Omental fat pad (tissue), 4 donors: ENCODE measurements at places on chromosomes 5 and 9.

GRCh38 chr5:97149709-97150108 lies 7.3 kb upstream of the LIX1 start:
- DNase-seq = no peak

GRCh38 chr9:87862536-87863268 lies 20.0 kb upstream of the SPATA31E1 start:
- DNase-seq = no peak

GRCh38 chr9:99561509-99561917 lies 260.2 kb upstream of the NR4A3 start:
- DNase-seq = no peak

DNA sequence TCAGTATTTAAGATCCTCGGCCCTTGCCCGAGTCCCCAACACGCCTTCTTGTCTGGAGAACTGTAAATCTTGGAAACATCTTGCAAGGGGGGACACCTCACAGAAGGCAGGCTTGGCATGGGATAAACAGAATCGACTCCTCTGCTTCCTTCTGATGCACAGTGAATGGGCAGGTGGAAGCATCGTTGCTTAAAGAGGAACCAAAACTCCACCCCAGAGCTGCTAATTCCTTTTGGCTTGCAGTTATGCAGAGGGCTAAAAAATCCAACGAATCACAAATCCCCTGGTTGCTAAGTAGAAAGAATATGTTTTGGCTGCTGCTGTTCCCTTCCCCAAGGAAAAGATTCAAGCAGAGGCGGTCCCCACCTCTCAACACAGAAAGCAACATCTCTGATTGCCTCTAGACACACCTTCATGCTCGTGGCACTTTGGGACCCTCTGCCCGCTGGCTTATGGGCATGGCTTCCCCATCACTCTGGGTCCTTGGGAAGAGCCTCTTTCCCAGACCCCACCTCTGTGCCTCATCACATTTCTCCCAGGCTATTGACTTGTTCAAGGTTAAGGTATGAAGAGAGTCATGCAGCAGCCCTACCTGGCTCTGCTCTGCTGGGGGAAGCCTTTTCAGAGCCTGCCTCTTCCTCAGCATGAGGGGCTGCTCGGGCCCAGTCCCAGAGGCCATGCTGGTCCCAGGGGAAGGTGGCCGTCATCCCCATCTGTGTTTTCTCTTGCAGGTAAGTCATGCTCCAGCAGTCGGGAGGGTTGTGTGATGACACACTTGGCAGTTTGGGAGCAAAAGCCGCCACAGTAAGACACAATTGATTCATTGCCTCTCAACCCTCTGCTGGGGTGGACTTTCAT lies 137.1 kb downstream of the KCNIP1 start:
- no peak for DNase-seq

- DNase-seq = no peak
These were observed 1.9 kb downstream of the ARAP3 start for GRCh38 chr5:141680178-141680577.

DNA sequence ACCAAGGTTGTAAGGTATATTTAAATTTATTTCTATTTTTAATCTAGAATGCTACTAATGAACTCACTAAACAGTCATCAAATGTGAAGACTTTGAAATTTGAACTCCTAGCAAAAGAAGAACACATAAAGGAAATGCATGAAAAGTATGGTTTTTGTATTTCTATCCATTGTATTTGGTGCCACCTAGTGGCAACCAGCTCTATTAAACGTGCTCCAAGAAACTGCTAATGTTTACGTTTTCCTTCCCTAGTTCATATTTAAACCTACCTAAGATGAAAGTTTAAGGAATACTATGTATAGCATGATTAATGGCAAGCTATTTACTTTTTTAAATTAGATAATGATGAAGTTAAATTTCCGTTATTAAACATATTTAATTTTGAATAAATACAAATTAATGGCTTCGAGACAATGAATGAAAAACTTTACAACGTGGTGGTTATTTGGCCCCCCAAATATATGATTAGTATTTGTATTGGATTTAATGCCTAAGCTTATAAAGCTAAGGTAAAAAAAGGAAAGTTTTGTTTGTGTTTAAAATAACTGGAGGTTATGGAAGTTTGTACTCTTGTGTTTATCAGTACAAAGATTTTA lies 115.9 kb upstream of the SH3GL2 start:
- DNase-seq = no peak

- no peak for DNase-seq
These were observed 38.5 kb upstream of the RARS1 start for GRCh38 chr5:168447808-168448207.

- DNase-seq = no peak
These were observed 17.6 kb downstream of the TNFAIP8 start for GRCh38 chr5:119373449-119373858.

- DNase-seq = no peak
These were observed 199.3 kb downstream of the C9orf152 start for GRCh38 chr9:110008663-110009062.

GRCh38 chr5:122972877-122973276 lies 63.6 kb downstream of the PPIC start:
- no peak for DNase-seq

GRCh38 chr5:120229036-120229435 lies 235.1 kb upstream of the PRR16 start:
- DNase-seq = no peak

GRCh38 chr9:129351642-129352145 lies 173.6 kb upstream of the IER5L start:
- no peak for DNase-seq

DNA sequence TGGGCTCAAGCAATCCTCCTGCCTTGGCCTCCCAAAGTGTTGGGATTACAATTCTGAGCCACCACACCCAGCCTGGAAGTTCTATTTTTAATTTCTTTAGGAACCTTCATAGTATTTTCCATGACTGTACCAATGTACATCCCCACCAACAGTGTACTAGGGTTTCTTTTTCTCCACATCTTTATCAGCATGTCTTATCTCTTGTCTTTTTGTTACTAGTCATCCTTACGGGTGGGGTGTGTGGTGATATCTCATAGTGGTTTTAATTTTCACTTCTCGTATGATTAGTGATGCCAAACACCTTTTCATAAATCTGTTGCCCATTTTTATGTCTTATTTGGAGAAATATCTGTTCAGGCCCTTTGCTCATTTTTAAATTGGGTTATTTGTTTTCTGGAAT lies 123.0 kb upstream of the MEF2C start:
- DNase-seq = no peak

DNA sequence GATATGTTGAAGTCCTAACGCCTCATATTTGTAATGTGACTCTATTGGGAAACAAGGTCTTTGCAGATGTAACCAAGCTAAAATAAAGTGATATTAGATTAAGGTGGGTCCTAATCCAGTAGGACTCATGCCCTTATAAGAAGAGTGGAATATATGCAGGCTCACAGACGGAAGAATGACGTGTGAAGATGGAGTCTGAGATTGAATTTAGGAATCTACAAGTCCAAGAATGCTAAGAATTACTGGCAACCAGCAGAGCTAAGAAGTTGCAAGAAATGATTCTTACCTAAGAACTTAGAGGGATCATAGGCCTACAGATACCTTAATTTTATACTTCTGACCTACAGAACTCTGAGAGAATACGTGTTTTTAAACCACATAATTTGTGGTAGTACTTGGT lies 350.0 kb upstream of the ST8SIA4 start:
- no peak for DNase-seq

DNA sequence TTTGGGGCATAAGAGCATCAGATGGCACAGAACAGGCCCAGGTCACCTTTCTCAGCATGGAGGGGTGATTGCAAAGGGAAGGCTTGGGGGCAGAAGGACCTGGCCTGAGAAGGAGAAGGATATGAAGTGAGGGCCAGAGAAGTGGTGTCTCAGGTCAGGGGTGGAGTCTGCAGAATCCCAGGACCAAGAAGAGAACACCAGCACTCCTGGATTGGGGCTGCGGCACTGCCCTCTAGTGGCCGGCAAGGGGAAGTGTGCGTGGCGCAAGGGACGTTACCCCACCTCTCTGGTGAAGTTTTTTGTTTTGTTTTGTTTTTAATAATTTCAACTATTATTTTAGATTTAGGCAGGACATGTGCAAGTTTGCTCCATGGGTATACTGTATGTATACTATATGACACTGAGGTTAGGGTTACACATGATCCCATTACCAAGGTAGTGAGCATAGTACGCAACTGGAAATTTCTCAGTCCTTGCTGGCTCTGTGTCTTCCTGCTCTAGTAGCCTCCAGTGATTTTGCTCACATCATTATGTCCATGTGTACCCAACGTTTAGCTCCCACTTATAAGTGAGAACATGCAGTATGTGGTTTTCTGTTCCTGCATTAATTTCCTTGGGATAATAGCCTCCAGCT lies 1548.6 kb downstream of the EFNA5 start:
- no peak for DNase-seq

DNA sequence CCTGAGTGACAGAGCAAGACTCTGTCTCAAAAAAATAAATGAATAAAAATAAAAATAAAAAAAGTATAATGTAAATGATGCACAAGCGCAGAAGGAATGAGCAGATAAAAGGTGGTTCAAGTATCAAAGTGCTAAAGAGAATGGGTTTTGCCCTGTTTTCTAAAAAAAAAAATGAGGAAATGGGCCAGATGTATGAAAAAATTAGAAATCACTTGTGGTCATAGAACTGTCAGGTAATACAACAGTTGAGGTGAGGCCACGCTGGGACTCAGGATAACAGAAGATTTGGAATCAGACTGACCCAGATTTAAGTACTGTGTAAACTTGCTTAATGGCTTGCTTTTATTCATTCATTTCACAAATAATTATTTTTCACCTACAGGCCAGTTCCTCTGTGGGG lies 69.8 kb downstream of the MAPKAP1 start:
- DNase-seq = no peak

DNA sequence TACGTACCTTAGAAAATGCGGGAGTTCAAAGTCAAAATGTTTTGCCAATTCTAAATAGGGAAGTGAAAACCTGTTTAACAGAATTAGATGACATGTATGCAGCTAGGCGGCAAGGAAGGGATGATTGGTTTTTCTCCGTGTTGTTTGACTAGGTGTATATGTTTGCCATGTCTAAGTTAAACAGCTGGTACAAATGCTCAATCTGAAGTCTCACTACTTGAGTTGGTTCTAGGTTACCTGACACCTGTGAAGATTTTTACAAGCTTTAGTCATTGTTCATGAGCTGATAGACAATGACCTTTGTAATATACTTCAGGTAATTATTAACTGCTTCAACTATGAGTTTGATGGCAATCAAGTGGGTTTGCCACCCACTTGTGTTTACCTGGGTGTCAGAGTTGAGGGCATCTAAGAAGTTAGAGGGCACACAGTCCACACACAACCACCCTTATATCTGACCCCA lies 74.3 kb downstream of the SLC44A1 start:
- no peak for DNase-seq

- no peak for DNase-seq
These were observed 662.8 kb upstream of the FTMT start for GRCh38 chr5:121188849-121189248.

- DNase-seq = no peak
These were observed 8.3 kb downstream of the PPIC start for GRCh38 chr5:123028222-123028621.

- DNase-seq = no peak
These were observed 13.9 kb upstream of the ADGRD2 start for GRCh38 chr9:124436320-124436719.

- no peak for DNase-seq
These were observed 63.3 kb downstream of the TMEM38B start for GRCh38 chr9:105757496-105758251.

GRCh38 chr5:501105-501830 lies 23.0 kb downstream of the SLC9A3 start:
- no peak for DNase-seq

DNA sequence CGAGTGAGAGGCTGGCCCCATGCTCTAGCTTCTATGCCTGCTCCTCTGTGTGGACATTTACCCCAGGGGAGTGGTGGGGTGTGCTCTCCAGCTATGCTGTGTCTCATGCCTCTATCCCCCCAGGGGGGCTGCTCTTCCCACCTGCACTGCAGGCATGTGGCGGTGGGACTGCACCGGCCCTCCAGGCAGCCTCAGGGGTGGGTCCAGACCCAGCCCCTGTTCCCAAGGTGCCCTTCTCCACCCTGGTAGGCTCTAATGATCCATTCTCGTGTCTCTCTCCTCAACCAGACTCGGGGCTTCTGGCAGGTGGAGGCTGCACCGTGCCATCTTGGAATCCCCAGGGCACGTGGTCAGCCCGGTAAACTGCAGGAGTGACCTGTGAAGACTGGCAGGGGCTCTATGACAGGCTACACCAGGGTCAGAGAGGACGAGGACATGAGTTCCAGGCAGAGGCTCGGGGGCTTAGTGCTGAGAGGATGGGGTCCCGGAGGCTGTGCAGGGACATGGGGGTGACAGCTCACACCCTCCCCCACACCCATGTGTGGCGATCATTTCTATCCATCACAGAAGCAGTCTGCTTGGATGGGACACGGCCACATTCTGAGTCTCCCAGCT lies 22.7 kb upstream of the COL5A1 start:
- no peak for DNase-seq

DNA sequence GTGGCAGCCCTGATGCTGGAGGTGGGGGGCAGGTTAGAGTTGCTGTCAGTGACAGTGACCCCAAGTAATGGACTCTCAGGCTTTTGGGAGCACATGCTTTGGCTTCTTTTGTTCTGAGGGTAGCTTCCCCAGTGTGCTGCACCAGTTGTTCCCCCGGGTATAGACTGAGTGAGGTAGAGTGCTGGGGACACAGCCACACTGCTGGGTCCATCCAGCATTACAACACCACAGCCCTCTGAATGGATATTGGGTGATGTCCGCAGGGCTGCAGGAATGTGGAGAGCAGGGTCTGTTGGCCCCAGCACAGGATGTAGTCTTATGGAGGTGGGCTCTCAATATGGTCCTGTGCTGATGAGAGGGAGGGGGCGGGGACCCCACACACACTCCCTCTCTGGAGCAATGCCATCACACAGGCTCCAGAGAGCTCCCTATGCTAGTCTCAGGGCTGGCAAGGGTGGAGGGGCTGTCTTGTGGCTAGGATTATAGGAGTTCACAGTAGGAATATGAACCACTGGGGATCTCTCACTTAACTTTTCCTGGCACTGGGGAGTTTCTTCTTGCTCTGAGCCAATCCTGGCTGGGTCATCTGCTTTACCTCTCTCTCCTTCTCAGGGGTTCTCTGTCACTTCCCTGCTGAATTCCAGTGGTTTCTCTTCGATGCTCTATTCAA lies 20.7 kb downstream of the OSMR start:
- no peak for DNase-seq

DNA sequence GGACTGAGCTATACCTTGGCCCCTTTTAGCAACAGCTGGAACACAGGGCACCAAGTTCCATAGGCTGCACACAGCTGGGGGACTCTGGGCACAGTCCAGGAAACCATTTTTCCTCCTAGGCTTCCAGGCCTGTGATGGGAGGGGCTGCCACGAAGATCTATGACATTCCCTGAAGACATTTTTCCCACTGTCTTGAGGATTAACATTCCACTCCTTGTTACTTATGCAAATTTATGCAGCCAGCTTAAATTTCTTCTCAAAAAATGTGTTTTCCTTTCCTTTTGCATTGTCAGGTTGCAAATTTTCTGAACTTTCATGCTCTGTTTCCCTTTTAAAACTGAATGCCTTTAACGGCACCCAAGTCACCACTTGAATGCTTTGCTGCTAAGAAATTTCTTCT lies 580.1 kb upstream of the FTMT start:
- no peak for DNase-seq

DNA sequence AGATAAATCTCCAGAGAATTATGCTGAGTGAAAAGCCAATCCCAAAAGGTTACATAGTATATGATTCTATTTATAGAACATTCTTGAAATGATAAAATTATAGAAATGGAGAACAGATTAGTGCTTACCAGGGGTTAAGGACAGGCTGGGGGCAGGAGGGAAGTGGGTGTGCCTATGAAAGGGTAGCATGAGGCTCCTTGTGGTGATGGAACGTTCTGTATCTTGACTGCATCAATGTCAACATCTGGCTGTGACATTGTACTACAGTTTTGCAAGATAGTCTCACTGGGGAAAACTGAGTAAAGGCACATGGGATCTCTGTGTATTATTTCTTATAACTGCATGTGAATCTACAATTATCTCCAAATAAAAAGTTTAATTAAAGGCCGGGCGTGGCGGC lies 22.3 kb downstream of the ORM2 start:
- no peak for DNase-seq
